ENCODE measurements at places on chromosomes 1 and 21.

- DNase-seq, result peak; percentile 77
Measured at GRCh38 chr1:156726549-156727226, 1.6 kb upstream of the METTL25B start.

DNA sequence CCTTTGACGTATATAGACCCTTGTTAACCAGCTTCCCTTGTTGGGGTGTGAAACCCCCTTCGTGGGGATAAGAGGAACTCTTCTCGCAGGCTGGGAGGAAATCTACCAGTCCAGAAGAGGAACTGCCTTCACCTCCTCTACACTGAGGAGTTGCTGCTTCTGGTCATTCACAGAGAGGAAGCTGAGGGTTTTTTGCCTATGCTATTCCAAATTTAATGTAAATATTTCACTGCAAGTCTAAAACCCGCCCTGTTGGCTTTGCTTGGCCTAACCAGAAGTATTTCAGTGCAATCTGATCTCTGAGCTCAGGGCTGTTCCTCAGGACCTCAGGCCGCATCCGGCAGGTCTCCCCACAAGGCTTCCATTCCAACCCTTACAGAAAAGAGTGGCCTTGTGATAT lies 150.1 kb downstream of the HIVEP3 start:
- no peak for DNase-seq

DNA sequence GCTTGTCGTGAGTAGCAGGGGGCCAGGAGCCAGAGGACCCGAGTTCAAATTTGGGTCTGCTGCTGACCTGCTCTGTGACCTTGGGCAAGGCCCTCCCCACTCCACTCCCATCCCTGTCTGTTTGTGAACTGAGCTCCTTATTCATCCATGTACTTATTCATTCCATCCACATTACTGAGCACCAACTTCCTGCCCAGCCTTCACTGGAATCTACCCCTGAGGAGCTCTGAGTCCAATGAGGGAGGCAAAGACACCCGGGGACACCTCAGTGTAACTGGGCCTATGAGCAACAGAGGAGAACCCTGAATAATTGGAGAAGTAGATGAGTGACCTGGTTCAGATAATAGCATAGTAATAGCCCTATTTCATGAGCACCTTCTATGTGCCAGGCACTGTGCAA lies 8.9 kb downstream of the BSND start:
- peak; percentile 88 for DNase-seq

DNA sequence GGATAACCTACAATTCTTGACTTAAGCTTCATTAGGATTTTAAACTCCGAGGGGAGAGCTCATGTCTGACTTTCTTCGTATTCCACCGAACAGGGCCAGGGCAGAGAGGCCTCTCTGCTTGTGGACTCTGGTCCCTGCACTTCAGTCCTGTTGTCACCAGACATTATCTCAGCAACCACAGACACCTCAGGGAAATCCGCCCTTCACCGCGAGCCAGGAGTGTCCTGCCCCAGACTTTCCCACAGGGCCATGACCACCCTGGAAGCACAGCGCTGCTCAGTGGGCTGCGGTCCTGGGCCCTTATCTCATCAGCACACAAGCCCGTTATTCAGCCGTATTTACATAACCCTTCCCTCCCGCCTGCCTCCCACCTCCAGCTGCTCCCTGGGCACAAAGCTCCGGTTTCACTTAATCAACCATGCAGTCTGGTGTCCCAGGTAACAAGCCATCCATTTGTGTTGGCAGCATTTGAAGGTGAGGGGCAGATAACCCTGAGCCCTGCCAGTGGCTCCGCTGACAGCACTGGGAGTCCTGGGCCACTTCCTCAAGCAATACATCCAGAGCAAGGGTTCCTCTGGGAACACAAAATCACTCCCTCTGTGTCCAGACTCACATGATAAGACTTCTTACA lies 122.8 kb upstream of the RAB4A start:
- DNase-seq, result no peak

DNA sequence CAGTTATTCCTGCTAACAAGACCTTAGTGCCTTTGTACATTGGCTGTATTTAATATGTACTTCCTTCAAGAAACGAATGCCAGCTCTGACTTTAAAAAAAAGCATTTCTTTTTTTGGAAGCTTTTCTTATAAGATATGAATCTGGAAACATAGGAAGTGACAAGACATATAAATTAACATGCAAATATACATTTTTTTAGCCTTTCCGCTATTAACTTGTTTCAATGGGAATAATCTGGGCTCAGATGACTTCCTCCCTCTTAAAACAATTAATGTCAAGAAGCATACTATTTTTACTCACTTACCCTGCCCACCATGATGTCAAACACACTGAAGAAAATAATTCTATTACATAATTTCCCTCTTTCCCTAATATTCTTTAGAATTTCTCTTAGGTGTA lies 1.4 kb downstream of the DENND1B start:
- no peak for DNase-seq

DNA sequence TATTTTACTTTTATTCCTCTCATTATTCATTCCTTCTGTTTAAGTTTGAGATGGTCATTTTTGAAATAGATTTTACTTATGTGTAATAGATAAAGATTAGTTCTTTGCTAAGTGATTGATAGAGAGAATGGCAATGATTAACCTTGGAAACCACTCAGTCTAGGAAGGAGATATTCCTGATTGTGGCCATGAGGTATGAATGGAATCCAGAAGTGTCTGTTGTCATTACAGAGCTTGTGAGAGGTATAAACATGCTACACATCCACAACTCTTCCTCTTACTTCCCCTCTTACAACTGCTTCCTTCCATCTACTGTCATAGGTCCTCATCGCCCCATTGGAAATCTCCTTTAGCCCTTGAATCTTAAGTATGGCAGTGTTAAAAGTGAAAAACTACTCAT lies 988.8 kb upstream of the B3GALT2 start:
- no peak for DNase-seq

DNA sequence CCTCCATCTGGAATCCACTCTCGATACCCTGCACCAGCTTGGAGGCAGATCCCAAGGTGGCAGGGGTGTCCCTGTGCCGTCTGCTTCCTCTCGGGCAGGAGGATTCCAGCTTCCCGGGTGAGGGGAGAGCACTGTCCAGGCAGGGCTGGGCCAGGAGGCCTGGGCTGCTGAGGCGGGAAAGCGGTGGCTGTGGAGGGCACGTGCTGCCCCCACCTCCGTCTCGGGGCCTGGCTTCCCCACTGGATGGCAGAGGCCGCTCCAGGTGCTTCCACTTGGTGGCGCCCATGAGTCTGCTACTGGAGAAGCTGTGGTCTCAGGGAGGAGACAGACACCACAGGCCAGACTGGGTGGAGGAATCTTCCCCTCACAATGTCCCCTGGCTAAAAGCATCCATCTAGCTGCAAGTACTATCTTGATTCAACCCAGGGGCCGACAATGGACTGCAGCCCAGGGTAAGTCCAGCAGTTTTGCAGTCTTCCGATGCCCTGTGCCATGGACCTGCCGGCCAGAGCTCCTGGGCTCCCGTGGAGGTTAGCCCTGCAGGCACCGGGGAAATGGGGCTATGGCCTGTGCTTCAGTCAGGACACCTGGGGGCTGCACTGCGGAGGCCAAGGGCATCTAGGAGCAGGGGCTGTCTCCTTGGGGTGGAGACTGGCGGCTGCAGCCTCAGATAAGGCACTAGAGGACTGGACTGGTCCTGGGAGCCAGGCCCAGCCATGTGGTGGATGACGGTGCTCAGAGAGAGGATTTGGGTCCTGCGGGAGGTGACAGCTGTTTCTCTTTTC lies 41.3 kb upstream of the EIF4G3 start:
- DNase-seq, result peak; percentile 65

DNA sequence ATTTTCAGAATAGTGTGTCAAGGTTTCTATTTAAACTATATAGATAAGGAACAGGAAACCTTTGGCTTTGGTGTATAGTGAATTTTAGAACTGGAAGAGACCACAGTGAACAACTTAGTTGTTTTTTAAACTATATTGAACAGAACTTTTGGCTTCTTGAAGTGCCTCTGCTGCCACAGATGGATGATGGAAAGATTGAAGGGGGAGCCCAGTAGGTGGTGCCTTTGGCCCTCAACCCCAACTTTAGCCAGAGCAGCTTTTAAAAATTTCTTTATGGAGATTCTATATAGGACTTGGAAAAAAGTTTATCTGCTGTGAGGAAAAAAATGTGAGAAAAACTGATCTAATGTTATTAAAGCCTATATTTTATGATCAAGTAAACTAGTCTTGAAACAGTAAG lies 50.2 kb downstream of the SWT1 start:
- no peak for DNase-seq

DNA sequence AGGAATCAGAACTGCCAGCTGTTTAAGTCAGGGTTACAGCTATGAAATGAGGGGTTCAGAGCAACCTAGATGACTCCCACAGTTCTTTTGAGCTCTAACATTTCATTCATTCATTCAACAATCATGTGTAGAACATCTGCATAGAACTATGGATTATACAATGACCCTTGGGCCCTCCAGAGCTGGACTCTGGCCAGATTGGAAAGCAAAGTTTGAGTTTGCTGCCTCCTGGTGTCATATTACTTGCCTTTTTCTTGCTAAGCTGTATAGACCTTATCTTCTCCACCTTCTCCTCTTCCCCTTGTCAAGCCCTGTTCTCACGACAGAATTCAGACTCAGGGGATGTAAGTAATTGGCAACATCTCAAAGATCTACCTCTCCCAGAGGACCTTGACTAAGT lies 4.0 kb downstream of the CASQ2 start:
- DNase-seq, result no peak

DNA sequence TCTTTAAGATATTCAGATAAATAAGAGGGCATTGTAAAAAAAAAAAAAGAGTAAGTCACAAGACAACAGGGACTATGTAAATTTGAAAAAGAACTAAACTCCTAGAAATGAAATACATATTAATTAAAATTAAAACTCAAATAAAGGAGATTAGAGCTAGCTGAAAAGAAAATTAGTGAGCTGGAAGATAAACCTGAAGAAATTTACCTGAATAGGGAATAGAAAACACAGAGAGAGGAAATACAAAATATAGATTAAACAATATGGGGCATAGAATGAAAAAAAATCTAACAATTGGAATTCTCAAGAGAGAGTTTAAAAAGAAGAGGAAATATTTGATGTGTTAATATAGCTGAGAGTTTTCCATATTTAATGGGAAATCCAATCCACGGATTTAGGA lies 35.6 kb upstream of the TADA1 start:
- no peak for DNase-seq

- DNase-seq, result no peak
Measured at GRCh38 chr1:203658274-203658673, 31.6 kb downstream of the ATP2B4 start.

DNA sequence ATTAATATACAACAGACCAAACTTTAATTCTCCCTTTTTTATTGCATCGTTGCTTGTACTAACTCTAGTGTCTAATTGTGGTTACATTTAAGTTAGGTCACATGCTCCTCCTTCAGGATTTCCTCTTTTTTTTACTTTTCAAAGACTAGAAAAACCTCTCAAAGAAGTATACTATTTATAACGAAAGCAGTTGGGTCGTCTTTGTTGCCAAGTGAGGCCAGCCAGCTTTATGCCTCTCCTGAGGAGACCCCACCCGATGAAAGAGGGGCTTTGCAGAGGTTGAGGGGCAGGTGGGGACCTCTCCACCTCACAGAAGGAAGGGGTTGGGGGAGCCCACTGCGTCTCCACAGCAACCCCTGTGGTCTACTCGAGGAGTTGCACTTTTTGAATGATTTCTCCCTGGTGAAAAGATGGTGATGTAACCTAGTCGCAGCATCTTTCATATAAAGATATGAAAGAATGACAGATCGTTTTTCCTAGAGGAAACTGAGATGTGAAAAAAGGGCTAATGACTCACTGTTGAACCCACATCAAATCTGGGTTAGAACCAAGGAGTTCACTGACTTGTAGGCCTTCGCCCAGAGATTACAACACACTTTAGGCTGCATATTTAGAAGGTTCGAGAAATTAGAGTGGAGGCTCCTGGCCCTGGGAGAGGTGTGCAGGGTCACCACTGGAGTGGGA lies 6.4 kb downstream of the TGFB2 start:
- peak; percentile 48 for DNase-seq

- no peak for DNase-seq
Measured at GRCh38 chr1:15508700-15509487, 15.1 kb downstream of the CASP9 start.

- DNase-seq, result no peak
Measured at GRCh38 chr21:24995216-24995615, 612.1 kb downstream of the MRPL39 start.

DNA sequence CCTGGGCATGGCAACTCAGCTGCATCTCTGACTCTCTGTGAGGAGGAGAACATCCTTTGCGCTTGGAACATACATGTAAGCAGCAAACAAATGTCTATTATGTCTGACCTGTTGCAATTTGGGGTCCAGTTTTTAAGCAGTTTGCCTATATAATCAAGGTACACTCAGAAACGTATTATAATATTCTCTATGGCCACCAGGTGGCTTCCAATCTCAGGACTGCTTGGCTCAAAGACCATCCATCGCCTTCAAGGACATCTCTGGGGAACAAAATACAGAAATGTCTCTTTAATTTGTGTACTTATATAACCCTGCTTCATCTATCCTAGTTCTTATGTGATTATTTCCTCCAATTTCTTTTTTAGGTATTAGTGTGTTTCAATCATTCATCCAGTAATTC lies 227.2 kb downstream of the OLFM3 start:
- DNase-seq, result no peak

DNA sequence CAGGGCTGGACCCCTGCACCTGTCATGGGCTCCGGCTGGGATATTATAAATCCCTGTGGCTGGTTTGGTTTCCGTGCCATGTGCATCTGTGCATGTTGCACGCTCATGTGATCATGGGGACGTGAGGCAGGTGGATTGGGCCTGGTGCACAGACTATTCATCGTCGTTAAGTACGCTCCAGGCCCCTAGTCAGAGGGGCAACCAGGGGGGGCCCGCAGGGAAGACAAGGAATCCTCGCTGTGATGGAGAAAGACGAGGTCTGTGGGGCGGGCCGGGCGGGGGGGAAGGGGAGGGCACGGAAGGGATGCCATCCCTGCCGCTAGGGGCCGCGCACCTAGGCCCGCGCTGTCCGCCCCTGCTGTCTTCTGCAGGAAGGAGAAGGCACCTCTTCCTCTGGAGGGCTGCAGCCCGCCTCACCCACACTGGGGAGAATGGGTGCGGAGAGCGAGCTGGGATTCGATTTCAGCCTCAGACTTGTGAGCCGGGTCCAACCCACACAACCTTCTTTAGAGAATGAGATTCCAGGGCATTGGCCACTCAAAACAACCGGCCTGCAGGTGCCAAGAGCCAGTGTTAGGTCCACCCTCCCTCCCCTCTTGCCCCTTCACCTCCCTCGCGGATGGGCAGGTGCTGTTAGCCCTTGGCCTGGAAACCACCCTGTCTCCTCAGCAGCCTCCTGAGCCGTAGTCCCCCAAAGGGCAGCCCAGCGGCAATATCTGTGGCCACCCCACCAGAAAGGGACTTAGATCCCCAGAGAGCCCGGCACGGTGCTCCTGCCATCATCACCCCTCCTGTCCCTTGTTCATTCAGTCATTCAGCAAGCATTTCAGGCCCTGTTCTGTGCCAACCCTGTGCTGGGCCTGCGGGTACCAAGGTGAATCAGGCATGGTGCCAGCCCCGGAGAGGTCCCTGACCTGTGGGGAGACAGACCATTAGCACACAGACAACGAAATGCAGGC lies 950 bp upstream of the LRP8 start:
- no peak for DNase-seq

All from hepatic stellate cell (primary cell).